ENCODE measurements at places on chromosomes 7 and 10.
A peak's percentile ranks its signal among the peaks of the same experiment; 100 is the strongest.

DNA sequence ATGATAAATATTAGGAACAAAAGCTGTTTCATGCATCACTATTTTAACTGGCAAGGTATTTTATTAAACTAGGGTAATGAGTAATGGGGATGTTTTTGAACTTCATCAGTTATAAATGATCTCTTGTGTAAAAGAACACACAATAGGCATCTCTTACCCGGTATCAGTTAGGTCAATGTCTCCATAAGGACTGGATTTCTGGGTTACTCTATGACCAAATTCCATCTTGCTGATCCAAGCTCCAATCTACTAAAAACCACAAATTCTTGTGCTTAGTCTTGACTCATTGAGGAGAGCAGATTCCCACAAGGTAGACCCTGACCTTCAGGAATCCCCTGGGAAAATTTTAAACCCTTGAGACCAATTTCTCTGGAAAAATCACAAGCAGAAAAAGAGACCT, 1167.7 kb downstream of the XPNPEP1 start:
- no peak for DNase-seq

DNA sequence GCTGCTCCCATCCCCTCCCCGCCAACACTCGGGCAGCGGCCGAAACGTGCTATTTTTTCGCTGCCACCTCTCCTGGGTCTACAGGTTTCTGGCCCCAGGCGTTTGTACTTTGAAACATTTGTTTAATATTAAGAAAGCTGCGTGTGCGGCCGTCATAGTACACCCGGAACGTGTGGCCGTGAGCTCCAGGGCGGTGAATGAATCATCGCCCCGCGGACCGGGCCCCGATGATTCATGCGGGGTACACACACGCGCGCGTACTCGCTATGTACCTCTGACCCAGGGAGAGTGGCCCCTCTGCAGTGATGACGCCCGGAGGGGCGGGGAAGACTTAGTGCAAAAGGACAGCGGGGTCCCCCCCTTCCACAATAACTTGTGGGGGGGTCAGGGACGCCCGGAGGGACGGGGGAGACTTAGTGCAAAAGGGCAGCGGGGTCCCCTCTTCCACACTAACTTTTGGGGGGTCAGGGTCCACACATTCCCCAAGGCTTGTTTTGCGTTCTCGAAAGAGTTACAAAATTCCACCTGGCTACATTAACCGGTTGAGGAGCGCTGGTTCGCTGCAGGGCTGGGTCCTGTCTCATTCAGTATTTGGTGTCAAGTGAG, 56.5 kb upstream of the PCGF5 start:
- peak; percentile 33 for DNase-seq

GRCh38 chr7:20799566-20800366, 13.1 kb upstream of the SP8 start:
- no peak for DNase-seq

DNA sequence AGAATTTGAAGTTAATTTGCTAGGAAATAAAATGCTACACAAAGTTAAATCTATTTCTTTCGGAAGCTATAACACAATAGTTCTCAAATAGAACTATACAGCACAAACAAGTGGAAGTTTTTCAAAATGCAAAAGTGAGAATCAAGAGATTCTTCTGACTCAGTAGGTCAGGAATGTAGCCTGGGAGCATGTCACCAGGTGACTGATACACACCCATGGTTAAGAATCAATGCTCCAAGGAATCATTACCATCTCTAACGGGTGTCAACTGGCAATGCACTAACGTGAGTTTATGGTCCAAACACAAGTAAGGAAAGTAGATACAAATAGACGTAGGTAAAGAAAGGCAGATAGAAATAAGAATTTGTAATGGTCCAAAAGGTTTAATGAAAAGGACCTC, 170.5 kb downstream of the SRPK2 start:
- no peak for DNase-seq

- DNase-seq = no peak
Measured at GRCh38 chr10:22662733-22663330, 51.5 kb downstream of the PIP4K2A start.

DNA sequence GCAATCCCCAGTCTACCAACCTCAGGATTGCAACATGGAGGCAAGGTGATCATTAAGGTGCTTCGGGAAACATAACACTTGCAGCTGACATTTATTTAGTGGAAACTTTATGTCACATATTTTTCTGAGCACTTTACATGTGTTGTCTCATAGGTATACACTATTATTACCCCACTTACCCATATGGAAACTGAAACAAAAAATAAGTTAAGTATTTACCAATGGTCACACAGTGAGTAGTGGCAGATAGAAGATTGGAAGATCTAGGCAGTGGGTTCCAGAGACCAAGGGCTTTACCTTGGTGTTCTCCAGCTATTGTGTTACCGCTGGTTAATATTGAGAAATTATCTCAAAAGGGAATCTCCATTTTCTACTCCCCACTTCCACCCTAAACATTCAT, 1279.1 kb upstream of the SORCS1 start:
- DNase-seq = no peak

DNA sequence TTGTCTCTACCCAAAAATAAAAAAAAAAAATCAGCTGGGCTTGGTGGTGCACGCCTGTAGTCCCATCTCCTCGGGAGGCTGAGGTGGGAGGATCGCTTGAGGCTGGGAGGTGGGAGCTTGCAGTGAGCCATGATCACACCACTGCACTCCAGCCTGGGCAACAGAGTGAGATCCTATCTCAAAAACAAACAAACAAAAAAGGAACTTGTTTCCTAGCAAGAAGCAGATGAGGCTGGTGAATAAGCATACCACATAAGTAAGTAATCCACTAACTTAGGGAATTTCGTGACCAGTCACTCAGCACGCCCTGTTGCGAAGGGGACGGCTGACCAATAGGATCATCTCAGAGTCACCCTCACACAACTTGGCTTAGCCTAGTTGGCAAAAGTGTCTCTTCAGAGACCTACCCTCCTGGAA, 64.6 kb downstream of the CUX1 start:
- DNase-seq = no peak

DNA sequence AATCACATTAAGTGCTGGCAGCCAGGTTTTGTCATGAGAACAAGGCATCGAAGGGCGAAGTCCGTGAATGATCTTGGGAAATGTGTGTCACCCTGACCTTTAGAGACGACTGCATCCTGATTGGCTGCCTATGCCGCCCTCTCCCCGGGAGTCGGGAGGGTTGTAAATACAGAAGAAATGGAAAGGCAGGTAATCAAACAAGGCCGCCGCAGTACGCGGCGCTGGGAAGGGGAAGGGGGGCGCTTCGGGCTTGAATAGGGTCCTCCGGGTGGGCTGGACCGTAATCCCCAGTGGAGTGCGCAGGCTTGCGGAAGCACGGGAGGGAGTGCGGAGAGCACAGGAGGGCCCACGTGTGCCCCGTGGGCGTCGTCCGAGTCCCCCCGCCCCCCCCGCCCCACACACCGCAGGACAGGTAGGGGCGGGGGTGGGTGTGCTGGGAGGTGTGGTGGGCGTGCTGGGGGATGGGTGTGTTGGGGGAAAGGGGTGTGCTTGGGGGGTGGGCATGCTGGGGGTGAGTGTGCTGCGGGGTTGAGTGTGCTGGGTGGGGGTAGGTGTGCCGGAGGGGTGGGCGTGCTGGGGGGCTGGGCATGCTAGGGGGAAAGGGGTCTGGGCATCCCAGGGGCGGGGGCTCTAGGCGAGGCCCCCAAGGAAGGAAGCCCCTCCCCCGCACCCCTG, 169.4 kb downstream of the ARHGAP12 start:
- no peak for DNase-seq

DNA sequence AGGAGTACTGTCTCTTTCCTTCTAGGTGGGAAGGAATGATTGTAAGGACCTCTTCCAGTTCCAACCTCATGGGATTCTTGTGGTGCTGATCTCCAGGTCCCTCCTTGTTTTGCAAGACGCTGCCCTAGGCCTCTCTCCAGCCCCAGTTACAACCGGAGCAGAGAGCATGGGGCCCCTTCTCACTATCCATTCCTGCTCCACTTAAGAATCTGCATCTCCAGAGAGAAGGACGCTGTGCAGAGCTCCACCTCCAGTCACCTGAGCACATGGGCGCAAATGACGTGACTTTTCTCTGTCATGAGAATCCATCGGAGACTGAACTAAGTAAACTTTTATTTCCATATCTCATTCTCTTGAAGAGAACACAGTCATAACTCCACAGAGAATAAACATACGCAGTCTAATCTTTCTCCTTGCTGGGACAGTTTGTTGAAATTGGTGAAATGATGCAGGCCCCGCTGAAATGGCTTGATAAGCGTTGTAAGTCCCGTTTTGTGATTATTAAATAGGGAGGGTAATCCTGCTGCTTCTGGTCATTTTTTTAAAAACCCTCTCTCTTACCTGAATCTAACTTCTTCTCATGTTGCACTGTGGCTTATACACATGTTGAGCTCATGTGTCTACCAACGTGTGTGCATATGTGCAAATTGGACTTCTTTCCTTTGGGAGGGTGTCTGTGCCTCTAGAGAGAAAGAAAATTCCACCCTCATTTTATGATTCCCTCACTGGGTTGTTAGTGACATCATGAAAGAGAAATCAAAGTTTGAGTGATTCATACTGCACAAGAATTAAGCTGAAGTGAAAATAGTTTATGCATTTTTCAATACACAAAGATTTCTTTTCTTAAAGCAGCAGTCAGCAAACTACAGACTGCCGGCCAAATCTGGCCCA, 133.2 kb upstream of the TBX20 start:
- DNase-seq = no peak

- DNase-seq = no peak
Measured at GRCh38 chr7:121187222-121187621, 141.6 kb upstream of the WNT16 start.

- DNase-seq = no peak
Measured at GRCh38 chr7:151351027-151351426, 9.4 kb downstream of the NUB1 start.

- DNase-seq = no peak
Measured at GRCh38 chr7:24912424-24912823, 67.6 kb downstream of the OSBPL3 start.

DNA sequence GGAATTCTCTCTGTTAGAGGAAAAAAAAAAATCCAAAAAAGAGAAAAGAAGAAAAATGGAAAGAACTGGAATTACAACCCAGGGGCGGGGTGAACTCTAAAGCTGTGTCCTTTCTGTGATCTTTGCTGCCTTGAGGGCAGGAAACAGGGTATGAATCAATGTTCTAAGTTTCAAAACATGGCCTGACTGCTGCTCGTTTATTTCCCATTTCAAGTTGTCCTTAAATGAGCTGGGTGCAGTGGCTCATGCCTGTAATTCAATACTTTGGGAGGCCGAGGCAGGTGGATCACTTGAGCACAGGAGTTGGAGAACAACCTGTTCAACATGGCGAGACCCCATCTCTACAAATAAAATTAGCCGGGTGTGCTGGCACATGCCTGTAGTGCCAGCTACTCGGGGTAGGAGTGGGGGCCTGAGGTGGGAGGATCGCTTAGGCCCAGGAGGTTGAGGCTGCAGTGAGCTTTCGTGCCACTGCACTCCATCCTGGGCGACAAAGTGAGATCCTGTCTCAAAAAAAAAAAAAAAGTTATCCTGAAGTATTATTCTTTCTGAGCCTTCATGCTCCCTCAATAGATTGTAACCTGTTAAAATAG, 24.7 kb upstream of the TFAM start:
- DNase-seq = no peak

DNA sequence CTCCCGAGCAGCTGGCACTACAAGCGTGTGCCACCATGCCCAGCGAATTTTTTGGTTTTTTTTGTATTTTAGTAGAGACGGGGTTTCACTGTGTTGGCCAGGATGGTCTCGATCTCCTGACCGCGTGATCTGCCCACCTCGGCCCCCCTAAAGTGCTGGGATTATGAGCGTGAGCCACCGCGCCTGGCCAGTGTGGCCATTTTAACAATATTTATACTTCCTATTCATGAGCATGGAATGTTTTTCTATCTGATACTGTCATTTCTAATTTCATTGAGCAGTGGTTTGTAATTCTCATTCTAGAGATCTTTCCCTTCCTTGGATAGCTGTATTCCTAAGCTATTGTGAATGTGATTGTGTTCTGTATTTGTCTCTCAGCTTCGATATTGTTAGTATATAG, 96.2 kb downstream of the GLCCI1 start:
- DNase-seq = no peak

GRCh38 chr10:62230344-62231121, 38.1 kb downstream of the RTKN2 start:
- no peak for DNase-seq

All from stimulated activated CD8-positive, alpha-beta memory T cell treated with anti-CD3 and anti-CD28 coated beads, Interleukin-15, amount 100 ng/mL, for 24 hours (primary cell).